NCI-H1694 treated with DMSO at 0.1 percent for 48 hours (cell line): ENCODE measurements at places on chromosomes 12 and 14.

DNA sequence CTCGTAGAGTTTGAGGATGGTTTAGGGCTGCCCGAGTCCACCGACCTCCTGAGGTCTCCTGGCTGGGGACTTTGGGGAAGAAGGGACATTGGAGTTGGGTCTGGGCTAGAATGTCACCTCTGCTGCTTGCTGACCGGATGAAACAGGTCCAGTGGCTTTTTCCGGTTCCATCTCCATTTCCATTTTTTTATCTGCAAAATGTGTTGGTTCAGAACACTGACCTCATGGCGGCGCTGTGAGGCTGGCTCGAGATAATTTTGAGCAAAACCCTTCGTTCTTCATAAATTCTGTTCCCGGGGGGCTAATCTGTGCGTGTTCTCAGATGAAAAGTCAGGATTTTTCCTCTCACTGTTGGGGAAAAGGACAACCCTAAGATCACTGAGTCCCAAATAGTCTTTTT, 11.7 kb upstream of the MYL2 start:
- DNase-seq = no peak

- DNase-seq = no peak
Observed at GRCh38 chr14:75523771-75524171, 1.5 kb downstream of the BATF start.

GRCh38 chr14:77645520-77646230, 29.2 kb upstream of the SPTLC2 start:
- DNase-seq = no peak

DNA sequence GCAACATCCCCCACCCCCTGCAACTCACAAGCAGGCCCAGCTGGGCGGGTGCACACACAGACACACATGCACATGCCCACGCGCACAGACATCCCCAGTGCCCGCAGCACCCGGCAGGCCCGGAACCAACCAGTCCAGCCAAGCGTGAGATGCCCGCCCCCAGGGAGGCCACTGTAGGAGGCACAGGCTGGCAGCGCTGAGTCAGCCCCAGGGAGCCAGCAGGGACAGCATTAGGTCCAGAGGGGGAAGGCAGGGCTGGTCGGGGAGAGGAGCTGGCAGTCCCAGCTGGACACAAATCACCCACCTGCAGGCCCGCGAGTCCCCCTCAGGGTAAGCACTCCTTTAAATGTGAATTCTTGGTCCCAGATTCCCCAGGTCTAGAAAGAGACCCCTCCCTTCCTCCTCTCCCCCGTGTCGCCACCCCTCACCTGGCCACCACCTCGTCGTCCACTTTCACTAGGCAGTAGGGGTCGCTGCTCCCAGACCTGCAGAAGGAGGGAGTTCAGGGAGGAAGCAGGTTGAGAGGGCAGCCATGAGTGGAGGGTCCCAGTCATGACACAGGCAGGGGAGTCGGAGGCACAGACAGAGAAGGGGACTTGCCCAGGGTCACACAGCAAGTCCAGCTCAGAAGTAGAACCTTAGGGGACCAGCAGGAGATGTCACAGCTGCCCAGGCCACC, 5.0 kb downstream of the RASAL1 start:
- no peak for DNase-seq

DNA sequence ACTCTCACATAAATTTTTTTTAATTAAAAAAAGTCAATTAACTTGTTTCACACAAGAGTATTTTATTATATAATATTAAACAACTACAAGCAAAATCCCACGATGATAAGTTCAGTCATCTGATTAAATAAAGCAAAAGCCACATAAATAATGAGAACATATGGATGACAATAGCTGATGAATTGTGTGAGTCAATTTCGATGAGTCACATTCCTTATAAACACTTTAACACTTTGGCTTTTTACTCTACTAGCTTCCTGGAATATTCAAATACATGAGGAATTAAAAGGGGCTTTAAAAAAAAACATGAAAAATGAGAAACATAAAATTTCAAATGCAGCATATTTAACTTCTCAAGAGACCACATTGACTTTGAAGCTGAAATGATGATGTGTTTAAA, 95.3 kb downstream of the BCAT1 start:
- no peak for DNase-seq

DNA sequence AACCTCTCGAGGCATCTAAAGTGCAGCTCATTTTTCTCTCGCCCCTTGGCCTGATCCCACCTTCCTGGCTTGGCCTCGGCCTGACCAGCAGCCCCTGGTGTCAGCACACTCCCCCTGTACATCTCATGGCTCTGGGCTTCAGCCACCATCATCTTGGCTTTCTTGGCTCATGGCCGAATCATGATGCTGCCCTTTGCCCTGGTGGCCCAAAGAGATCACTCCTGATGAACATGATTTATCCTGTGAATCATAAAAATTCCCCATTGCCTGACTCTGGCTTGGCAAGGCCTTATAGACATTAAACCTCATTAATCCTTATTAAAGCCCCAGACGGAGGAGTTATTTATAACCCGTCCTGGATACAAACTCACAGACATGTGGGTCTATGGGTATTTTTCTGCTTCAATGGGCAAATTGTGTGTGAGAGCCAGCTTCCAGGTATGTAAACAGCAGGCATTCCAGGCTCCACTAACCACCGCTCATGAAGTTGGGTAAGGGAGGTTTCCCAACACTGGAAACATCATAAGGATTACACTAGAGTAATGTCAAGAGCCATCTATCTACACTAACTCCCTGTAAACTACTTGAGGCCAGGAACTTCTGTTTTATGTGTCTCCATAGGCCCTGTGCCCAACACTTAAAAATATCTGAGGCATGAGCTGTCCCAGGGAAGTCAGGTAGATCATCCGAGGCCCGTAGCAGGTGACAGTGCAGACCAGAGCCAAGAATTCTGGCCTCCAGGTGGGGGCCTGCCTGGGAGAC, 171.2 kb downstream of the TTC8 start:
- no peak for DNase-seq

GRCh38 chr12:123801573-123802178, 39.6 kb downstream of the DNAH10 start:
- DNase-seq = peak; percentile 6

DNA sequence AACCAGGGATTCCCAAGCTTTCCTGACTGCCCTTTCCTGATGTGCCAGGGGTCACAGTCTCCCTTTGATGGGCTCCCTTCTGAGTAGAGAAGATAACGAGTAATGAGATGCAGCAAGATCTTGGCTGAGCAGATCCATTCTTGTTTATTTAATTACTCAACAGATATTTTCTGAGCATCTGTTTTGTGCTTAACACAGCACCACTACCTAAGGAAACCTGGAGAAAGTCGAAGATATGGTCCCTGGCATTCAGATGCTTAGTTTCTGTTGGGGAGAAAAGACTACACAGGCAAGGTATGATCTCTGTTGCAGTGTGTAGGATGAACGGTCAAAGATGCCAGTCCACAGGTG, 3.9 kb downstream of the AJUBA start:
- no peak for DNase-seq

DNA sequence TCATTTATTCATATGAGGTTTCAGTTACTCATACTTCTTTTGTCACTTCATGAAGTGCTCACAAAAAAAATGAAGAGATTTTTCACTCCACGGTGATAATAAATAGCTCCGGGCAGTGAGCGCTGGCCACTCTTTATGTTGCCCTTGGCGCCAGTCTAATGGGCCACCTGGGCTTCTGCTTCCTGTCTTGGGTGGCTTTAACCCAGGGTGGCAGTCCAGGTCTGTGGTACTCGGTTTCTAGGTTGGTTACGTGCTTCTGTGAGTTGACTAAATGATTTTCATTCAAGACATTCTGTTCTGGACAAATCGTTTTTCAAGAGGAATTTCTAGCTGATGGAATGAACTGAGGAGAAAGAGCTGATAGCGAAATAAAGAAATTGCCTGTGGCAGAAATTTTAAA, 34.6 kb upstream of the NID2 start:
- no peak for DNase-seq

DNA sequence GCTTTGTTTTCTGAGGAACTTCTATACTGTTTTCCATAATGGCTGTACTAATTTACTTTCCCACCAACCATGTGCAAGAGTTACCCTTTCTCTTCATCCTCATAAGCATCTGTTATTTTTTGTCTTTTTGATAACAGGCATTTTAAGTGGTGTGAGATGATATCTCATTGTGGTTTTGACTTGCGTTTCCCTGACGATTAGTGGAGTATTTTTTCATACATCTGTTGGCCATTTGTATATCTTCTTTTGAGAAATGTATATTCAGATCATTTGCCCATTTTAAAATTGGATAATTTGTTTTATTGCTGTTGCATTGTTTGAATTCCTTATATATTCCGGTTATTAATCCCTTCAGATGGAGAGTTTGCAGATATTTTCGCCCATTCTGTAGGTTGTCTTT, 10.2 kb upstream of the HMGA2 start:
- no peak for DNase-seq

DNA sequence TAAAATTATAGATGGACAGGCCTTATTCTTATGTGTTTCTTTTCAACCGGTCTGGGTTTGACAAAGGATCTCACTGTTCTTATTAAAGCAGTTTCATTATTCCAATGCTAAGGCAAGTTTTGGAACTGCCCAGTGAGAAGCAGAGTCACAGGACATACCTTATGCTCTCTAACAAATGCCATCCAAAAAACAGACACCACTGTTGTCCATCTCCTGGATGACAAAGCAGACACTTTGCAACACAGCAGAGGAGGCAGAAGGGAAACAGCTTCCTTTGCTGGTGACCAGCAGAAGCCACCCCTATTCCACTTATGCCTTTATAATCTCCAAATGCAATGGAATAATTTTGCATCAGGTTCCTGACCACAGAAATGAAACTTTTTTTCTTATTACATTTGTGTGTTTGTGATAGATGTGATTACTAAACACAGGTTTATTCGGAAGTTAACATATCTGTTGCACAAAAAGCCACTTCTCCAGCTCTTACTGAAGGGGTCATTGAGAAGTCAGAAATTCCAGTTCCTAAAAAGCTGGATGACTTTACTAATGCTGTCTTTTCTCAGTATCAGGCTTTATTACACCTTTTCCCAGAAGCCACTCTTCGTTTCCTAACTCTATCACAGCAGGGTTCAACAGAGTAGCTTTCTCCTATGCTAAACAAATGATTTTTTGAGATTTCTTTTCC, 115.6 kb downstream of the BTG1 start:
- DNase-seq = no peak

- DNase-seq = no peak
Observed at GRCh38 chr14:52006361-52006760, 17.0 kb downstream of the RTRAF start.

- DNase-seq = no peak
Observed at GRCh38 chr12:30911207-30911606, 15.3 kb upstream of the TSPAN11 start.

- DNase-seq = no peak
Observed at GRCh38 chr14:73762375-73762822, 48.2 kb upstream of the PNMA1 start.

DNA sequence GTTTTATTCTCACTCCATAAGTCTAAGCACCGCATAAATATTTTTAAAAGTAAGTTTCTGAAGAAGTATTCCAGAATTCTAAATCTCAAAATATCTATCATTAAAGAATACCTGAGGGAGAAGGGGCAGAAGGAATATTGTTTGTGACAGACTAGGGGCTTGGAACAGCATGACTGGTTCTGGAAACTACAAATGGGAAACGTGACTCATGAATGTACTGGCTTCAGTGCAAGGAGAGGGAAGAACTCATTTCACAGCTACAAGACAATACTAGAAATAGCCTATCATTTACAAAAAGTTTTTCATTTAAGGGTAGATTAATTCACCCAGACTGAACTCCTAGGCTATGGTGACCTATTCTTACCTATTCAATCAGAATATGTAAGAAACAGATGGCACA, 121.3 kb downstream of the SLC25A21 start:
- no peak for DNase-seq

DNA sequence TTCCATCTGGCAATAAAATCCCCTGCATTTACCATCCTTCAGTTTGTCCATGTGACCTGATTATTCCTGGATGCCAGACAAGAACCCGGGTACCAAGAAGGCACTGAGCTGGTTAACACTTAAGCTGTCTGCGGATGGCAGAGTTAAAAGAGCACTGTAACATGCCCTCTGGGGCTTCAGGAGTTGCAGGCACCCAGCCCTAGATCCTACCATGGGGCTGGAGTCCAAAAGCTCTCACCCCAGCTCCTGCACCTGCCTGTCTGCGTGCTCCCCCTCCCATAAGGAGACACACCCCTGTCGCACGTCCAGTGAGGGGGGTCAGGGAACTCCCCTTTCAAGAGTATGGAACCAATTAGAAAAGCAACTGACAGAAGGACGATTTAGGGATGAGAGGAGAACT, 14.6 kb upstream of the FBXO34 start:
- DNase-seq = no peak

- no peak for DNase-seq
Observed at GRCh38 chr12:11886339-11886738, 184.4 kb upstream of the BCL2L14 start.

DNA sequence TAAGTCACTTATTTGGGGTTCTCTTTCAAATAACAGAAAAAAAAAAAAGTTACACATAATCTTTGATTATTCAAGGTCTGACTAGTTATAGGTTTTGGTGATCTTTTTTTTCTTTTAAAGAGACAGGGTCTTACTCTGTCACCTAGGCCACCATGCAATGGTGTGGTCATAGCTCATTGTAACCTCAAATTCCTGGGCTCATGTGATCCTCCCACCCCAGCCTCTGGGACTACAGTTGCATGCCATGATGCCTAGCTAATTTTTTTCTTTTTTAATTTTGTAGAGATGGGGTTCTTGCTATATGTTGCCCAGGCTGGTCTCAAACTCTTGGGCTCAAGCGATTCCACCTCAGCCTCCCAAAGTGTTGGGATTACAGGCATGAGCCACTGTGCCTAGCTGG, 56.5 kb upstream of the CFL2 start:
- DNase-seq = no peak

DNA sequence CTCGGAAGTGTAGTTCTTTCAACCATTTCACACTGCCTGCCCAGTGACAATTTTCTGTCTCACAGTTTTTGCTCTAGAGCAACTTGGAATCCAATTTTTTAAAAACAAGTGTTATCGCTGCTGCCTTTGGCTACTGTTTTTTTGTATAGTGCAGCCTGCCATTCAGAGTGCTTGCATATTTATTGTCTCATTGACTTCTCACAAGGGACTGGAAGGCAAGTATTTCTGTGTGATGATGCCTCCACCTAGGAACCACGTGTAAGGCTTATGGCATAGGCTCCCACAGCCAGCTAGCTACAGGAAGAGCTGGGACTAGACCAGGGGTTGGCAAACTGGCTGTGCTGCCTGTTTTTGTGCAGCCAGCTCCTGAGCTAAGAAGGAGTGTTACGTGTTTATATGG, 903 bp downstream of the PARPBP start:
- DNase-seq = no peak

DNA sequence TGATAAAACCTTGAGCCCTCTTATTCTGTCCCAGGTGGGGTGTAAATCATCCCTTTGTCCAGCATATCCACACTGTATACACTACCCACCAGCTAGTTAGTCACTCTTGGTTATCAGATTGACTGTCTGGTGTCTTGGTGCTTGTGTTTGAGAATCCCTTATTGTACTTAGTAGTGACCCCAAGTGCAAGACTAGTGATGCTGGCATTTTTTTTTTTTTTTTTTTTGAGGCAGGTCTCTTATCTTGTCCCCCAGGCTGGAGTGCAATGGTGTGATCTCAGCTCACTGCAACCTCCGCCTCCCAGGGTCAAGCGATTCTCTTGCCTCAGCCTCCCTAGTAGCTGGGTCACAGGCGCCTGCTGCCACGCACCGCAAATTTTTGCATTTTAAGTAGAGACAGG, 5.8 kb downstream of the VRK1 start:
- DNase-seq = no peak

- no peak for DNase-seq
Observed at GRCh38 chr14:68937471-68938270, 41.4 kb downstream of the ACTN1 start.

- DNase-seq = no peak
Observed at GRCh38 chr14:37598747-37599506, 3.5 kb downstream of the TTC6 start.
